ENCODE measurements at places on chromosomes 16 and 17. TPM values are rescaled to one million over a fixed set of nuclear protein-coding genes. Genes with fewer than 3 reads are reported as not detected.

PLA2G10 gene
- total RNA-seq, result not detected

MFSD11 gene
- total RNA-seq, result 36.7 TPM

LRRC75A gene
- 1.2 TPM for total RNA-seq

VMO1 gene
- total RNA-seq, result 1.0 TPM

MT1G gene
- not detected for total RNA-seq

PERCC1 gene
- total RNA-seq, result not detected

CLEC19A gene
- not detected for total RNA-seq

SPATA22 gene
- total RNA-seq, result 1.2 TPM

CYB561 gene
- 16.7 TPM for total RNA-seq

SLC5A2 gene
- total RNA-seq, result 0.15 TPM

ABAT gene
- 1.9 TPM for total RNA-seq

DNAI2 gene
- not detected for total RNA-seq

MEFV gene
- 0.15 TPM for total RNA-seq

SOX9 gene
- total RNA-seq, result 12.9 TPM

CCP110 gene
- total RNA-seq, result 16.3 TPM

PPP1R27 gene
- not detected for total RNA-seq

SOX15 gene
- total RNA-seq, result 0.73 TPM

NUP88 gene
- 84.5 TPM for total RNA-seq

ERI2 gene
- 41.7 TPM for total RNA-seq

CNTNAP1 gene
- total RNA-seq, result 43.6 TPM

RUNDC3A gene
- not detected for total RNA-seq

IGF2BP1 gene
- 3.3 TPM for total RNA-seq

TNFRSF17 gene
- not detected for total RNA-seq

OTOP2 gene
- not detected for total RNA-seq

TMEM114 gene
- not detected for total RNA-seq

SUPT4H1 gene
- 36.2 TPM for total RNA-seq

TM4SF5 gene
- total RNA-seq, result not detected

KCNJ2 gene
- 8.6 TPM for total RNA-seq

CACNG1 gene
- total RNA-seq, result not detected

KRT28 gene
- total RNA-seq, result not detected

PHF23 gene
- total RNA-seq, result 68.5 TPM

PRR15L gene
- total RNA-seq, result not detected

MAF gene
- 45.2 TPM for total RNA-seq

PRSS53 gene
- 2.5 TPM for total RNA-seq

CRHR1 gene
- not detected for total RNA-seq

All from smooth muscle cell of trachea (primary cell).